ENCODE measurements at places on chromosomes 7 and 10.

- no peak for DNase-seq
These were observed 226.2 kb downstream of the TCERG1L start for GRCh38 chr10:131085091-131085860.

DNA sequence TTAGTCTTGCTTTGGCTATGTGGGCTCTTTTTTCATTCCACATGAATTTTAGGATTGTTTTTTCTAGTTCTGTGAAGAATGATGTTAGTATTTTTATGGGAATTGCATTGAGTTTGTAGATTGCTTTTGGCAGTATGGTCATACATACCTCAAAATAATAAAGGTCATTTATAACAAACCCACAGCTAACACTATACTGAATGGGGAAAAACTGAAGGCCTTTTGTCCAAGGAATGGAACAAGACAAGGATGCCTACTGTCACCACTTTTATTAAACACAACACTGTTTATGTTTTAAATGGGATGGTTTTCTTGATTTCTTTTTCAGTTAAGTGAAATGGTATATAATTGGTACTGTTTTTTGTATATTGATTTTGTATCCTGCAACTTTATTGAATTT lies 84.3 kb downstream of the CCDC7 start:
- no peak for DNase-seq

- no peak for DNase-seq
These were observed 226.5 kb upstream of the PITRM1 start for GRCh38 chr10:3398825-3399646.

DNA sequence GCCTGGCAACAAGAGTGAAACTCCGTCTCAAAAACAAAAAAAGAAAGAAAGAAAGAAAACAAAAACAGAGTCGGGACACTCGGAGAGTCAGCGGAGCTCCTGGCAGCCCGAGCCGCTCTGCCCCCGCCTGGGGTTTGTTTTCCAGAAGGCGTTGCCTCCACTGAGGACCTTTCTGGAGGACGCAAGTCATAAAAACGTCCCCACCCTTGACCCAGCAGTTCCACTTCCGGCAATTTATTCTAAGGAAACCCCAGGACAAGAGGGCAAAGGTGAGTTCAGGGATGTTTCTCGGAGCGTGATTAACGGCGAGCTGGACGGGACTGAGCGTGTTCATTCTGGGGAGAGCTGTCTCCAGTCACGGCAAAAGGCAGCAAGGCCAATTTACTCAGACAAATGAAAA lies 27.0 kb upstream of the SUN1 start:
- no peak for DNase-seq

DNA sequence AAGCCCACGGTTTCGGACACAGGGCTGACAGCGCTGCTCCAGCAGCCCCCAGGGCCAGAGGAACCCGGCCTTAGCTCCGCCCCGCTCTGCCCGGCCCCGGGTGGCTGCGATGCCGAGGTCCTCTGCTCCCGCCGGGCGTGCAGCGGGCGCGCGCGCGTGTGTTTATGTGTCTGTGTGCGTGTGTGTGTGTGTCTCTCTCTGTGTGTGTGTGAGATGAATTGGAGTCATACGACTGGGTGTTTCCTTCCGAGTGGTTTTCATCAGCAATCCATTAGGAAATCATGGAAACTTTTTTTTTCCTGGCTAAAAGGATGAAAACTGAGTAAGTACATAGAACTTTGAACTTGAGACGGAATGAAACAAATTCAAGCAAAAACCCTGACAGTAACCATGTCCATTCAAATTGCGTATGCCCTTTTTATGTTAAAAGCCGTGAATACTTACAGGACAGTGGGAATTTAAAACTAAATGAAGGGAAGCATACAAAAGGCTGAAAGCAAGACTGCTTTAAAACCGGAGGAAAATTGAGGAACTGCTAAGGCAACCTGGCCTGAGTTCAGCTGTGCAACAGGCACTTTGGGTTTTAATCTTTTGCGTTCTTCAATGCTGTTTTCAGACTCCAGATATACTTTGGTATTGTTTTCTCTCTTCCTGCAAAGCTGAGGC lies at the start of gene CPED1:
CPED1 (plus strand) TSS at position 121 of the 666 bp plus-strand sequence. CDS start 911 bp downstream, outside the sequence.
- DNase-seq, result no peak

DNA sequence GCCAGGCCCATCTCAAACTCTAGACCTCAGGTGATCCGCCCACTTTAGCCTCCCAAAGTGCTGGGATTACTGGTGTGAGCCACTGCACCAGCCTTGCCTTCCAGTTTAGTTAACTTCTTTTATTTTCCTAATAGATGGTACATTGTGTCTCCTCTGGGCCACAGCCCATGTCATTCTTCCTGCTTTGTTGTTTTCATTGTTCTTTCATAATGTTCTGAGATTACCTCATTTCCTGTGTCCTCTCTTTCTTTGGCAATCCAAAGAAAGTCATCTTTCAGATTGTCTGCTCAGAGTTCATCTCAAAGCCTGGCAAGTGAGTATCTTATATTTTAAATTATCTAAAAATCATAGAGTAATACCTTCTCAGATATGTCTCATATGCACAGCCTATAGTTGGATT lies at the start of gene OLAH:
OLAH (plus strand) TSS at position 270 of the 400 bp plus-strand sequence. CDS start 3,346 bp downstream, outside the sequence.
- no peak for DNase-seq

DNA sequence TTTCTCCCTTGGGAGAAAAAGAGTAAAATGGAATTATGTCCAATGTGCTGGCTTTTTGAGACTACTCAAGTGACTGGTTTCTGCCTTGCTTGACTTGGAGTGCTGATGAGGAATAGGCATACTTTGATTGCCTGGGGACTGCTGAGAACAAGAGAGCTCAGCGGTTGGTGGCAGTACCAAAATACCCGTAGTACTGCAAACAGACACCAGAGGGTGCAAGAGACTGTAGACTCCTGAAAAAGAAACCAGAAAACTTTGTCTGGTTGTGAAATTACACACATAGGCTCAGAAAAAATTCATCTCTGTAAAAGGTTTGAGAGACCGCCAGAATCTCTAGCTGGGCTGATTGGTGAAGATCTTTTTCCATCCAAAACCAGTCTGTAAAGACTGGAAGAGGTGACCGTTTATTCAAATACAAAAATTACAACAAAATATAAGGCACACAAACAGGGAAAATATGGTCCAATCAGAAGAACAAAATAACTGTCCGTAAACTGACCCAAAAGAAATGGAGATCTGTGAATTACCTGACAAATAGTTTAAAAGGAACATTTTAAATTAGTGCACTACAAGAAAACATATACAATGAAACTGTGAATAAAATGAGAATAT lies 18.5 kb downstream of the BICC1 start:
- DNase-seq, result peak; percentile 50

GRCh38 chr7:150317748-150318444 lies 5.3 kb upstream of the LRRC61 start:
- DNase-seq, result no peak

GRCh38 chr7:14137676-14138075 lies 148.2 kb upstream of the ETV1 start:
- DNase-seq, result no peak

DNA sequence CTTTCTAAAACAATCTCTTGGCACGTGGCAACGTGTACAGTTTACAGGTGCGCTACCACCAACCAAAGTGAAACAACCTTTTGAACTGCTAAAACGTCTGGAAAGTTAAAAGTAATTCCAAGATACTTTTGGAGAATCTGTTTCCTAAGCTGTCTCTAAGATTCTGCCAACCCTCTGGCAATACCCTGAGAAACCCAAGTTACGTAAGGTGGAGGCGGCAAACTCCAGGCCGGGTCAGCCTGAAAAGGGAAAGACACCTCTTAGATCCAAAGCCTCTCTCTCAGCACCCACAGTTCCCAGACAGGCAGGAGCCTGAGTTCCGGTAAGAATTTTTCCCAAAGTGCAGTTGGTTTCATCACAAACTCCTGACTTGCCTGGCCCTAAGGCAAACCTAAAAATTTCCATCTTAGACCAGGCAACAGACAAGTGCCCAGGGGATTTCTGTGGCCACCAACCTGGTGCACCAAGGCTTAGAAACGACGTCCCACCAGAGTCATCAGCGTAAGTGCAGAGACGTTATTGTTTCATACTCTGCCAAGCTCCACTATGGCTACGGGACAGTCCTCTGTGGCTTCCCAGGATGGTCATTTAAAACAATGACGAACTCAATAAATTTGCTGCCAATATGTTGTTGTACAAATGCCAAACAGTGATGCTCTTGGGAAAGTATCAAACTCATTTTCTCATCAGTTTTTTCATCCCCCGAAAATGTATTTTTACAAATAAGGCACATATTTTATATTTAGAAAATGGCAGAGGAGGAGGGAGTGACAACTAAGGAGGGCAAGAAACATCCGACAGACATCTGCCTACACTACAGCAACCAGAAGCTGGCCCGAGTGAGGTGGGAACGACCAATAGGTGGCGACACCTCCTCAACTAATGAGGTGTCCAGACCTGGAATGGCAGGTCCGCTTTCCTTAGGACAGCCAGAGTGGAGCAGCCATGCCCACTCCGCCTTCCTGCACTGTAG lies 205.8 kb upstream of the FRMD4A start:
- DNase-seq, result peak; percentile 32

DNA sequence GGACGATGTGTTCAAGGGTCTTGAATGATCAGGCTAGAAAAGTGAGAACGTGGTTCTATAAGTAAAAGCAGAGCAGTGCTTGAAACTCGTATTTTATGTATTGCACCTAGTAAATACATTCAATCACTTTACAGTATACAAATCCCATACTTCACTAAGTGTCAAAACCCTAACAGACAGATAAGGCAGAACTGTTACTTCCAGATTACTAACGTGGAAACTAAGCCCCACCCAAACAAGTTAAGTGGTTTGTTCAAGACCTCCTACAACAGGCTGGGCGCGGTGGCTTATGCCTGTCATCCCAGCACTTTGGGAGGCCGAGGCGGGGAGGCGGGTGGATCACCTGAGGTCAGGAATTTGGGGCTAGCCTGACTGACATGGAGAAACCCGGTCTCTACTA lies 9.2 kb upstream of the MYO1G start:
- DNase-seq, result no peak

GRCh38 chr7:132456418-132456817 lies 119.9 kb downstream of the PLXNA4 start:
- DNase-seq, result no peak

- no peak for DNase-seq
These were observed 69.2 kb upstream of the CAMK2B start for GRCh38 chr7:44394636-44395035.

DNA sequence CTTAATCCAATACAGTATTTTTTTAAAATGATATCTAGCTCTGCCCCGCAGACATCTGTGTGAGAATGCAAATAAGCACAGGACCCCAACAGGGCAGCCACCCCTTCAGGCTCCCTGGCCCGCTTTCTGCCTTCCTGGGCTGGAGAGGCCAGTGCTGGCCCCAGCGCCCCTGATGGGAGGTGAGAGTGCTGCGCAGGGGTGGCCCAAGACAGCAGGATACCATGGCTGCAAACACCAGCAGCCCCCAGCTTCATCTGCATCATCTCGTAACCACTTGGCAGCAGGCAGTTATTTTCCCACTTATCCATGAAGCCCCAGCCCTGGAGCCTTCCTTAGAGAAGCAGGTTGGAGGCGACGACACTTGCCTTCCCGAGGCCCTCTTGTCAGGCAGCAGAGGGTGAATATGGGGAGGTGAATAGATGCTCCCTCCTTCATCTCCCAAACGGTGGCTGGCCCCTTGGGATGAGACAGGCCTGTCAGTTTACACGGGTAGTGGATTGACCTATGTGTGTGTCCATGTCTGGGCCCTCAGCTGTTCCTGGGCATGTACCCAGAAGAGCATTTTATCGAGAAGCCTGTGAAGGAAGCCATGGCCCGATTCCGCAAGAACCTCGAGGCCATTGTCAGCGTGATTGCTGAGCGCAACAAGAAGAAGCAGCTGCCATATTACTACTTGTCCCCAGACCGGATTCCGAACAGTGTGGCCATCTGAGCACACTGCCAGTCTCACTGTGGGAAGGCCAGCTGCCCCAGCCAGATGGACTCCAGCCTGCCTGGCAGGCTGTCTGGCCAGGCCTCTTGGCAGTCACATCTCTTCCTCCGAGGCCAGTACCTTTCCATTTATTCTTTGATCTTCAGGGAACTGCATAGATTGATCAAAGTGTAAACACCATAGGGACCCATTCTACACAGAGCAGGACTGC lies 71.2 kb downstream of the ALOX5 start:
- no peak for DNase-seq

- peak; percentile 39 for DNase-seq
These were observed at the start of gene TRIM8 for GRCh38 chr10:102644066-102644645. TSS of gene TRIM8 (plus strand) at chr10:102644479. CDS start at chr10:102644618, 139 bp downstream.

DNA sequence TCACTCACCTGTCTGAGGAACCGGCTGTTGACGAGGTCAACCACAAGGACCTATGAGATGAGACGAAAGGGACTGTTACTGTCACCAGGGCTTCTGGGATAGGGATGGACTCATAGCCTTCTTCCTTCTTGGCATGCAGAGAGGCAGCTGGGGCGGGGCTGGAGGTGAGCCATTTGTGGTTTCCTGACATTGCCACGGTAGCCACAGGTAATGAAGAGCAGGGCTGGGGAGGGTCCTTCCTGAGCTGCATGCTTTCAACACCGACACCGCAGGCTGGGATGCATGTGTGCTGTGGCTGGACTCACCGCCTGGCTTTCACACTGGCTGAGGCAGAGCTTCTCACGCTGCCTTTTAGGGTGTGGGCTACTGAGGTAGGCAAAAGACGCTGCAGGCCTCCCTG lies 46.4 kb upstream of the MKRN1 start:
- peak; percentile 2 for DNase-seq

DNA sequence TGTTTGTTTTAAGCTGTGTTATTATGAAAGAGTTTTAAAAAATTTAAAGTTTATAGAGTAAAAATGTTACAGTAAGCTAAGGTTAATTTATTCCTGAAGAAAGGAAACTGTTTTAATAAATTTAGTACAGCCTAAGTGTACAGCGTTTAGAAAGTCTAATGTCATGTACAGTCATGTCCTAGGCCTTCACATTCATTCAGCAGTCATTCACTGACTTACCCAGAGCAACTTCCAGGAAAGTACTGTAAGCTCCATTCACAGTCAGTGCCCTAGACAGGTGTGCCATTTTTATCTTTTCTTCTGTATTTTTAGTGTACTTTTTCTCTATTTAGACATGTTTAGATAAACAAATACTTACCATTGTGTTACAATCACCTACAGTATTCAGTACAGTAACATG lies 126.8 kb downstream of the TPK1 start:
- DNase-seq, result no peak

- no peak for DNase-seq
These were observed 111.2 kb downstream of the ZMIZ1 start for GRCh38 chr10:79179957-79180309.

GRCh38 chr10:110644598-110645462 lies 694 bp downstream of the RBM20 start:
- no peak for DNase-seq

- DNase-seq, result no peak
These were observed 203.6 kb downstream of the TCERG1L start for GRCh38 chr10:131107970-131108369.

DNA sequence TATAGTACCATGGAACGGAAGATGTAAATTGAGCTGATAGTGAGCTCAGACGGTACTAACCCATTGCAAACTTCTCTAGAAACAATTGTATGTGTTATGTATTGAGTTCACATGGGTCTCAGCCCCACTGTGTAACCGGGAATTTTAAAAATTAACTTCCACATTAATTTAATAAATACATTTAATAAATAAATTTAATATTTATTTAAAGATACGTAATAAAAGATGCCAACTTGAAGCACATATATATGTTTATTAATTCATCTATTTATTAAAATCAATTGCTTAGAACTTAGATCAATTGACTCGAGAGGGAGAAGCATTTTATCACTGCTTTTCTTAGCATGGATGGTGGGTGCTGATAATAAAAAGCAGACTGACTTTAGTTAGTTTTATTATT lies 170.1 kb upstream of the NPVF start:
- no peak for DNase-seq
